Smooth muscle cell of the brain vasculature (primary cell): ENCODE measurements at places on chromosomes 3 and 15.

GRCh38 chr15:52021892-52022540 is 3.0 kb downstream of the MAPK6 start:
- DNase-seq: no peak

GRCh38 chr15:52031556-52031955 is 12.5 kb downstream of the MAPK6 start:
- no peak for DNase-seq

- DNase-seq: no peak
Measured at GRCh38 chr3:197298945-197299854, 788 bp upstream of the DLG1 start.

DNA sequence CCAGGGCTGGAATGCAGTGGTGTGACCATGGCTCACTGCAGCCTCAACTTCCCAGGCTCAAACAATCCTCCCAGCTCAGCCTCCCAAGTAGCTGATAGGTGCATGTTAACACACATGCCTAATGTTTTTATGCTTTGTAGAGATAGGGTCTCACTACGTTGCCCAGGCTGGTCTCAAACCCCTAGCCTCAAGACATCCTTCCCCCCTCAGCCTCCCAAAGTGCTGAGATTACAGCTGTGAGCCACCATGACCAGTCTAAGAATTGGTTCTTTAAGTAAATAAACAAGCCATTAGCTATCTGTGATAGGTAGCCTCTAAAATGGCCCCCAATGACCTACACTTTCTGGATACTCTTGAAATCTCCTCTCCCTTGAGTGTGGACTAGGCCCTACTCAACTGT is 3.7 kb downstream of the TRIM59 start:
- DNase-seq: no peak

DNA sequence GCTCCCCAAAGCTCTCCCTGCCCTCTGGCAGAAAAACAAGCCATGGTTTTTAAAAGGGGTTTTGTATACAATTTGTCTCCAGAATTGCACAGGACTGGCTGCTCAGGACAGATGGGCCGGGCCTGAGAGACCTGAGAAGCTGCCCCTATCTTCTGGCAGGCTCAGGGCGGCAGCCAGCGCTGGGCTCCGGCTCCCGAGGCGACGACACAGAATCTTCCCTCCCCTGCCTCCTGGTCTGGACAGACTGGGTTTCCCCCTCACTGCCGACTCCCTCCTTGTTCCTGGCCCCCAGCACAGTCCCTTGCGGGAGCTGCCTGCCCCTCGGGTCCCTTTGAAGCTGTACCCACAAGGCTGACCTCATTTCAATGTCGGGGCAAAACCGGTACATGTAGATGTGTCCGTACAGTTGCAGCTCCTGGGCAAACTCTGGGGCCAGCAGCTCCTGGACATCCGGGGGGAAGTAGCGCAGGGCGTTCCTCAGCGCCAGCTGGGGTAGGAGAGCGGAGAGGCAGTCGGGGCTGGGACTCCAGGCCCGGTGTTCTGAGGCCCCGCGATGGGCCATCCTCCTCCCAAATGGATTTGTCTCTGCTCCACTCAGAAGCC is 7.2 kb downstream of the UROC1 start:
- DNase-seq: no peak

GRCh38 chr3:138328341-138328740 is 1.3 kb downstream of the NME9 start:
- DNase-seq: no peak

DNA sequence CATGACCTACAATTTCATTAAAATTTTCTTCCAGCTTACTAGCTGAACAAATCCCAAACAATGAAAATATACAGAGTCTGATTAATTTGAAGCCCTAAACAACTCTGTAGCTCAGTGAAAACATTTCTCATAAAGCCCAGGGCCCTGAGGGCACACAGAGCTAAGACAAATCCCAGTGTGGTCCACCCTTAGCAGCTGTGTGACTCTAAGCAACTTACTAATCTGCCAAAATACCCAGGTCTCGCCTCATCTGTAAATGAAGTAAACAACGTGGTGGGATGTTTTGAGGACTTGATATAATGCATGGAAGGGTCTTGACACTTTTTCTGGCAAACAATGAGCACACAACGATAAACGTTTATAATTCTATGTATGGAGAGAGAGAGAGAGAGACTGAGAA is 158.4 kb downstream of the FHIT start:
- no peak for DNase-seq

DNA sequence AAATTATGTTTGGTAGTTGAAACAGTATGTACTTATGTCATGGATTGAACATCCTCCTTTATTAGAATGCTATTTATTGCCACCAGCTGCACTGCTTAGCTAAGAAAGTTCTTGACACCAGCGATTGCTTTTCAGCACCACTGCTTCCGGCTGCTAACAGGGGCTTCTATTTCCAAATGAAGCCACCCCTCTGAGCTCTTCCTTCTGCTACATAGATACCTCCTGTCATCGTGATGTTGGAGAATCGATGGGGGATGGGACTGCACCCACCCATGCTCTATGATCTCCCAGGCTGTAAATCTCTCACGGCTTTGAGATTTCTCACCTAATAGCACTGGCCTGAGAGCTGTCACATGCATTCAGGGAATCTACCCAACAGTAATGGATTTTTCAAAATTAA is 259.2 kb downstream of the MEIS2 start:
- no peak for DNase-seq

- DNase-seq: no peak
Measured at GRCh38 chr15:61827131-61827530, 233.1 kb downstream of the VPS13C start.

- DNase-seq: no peak
Measured at GRCh38 chr15:50059883-50060282, 59.1 kb downstream of the ATP8B4 start.

- peak; percentile 47 for DNase-seq
Measured at GRCh38 chr3:182683453-182683852, 109.9 kb upstream of the ATP11B start.

DNA sequence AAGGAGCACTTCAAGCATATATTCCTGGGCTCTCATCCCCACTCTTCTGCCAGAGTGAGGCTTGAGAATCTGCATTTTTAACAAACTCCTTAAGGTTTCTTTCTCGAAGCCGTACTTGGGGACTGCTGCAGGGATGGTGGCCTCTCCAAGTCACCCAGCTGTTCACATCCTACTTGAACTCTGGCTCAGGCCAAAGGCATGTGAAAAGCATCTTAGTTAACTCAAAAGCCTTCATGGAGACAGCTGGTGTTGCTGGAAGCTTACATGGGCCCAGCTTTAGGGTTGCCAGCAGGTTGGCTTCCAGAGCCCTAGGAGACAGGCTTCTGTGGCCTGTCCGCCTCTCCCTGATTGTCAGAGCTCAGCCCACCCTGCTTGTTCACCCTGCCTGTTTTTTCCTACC is 139.2 kb downstream of the THSD4 start:
- no peak for DNase-seq

GRCh38 chr15:48040166-48040817 is 80.5 kb upstream of the SLC24A5 start:
- DNase-seq: no peak

DNA sequence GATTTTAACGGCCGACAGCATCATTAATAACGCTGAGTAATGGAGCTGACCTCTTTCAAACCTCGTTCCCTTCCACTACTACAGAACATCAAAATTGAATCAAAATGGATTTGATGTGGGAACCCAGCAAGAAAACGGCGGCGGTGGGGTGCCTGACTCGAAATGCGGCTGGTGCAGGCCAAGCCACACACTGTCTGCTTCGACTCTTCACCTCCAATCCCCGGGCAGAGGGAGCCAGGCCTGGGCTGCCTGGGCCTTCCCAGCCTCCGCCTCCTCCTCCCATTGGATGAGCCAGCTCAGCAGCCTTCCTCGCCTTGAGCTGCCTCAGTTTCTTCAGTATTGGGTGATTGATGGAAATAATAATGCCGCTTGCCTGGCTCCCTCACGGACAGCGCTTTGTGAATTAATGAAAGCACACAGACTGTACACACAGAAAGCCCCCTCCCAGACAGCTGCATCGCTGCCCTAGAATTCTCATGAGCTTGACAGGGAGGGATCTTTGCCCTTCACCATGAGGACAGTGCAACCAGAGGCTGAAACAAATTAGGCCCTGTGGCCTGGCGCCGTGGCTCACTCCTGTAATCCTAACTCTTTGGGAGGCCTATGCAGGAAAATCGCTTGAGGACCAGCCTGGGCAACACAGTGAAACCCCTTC is 11.4 kb upstream of the MEGF11 start:
- no peak for DNase-seq

DNA sequence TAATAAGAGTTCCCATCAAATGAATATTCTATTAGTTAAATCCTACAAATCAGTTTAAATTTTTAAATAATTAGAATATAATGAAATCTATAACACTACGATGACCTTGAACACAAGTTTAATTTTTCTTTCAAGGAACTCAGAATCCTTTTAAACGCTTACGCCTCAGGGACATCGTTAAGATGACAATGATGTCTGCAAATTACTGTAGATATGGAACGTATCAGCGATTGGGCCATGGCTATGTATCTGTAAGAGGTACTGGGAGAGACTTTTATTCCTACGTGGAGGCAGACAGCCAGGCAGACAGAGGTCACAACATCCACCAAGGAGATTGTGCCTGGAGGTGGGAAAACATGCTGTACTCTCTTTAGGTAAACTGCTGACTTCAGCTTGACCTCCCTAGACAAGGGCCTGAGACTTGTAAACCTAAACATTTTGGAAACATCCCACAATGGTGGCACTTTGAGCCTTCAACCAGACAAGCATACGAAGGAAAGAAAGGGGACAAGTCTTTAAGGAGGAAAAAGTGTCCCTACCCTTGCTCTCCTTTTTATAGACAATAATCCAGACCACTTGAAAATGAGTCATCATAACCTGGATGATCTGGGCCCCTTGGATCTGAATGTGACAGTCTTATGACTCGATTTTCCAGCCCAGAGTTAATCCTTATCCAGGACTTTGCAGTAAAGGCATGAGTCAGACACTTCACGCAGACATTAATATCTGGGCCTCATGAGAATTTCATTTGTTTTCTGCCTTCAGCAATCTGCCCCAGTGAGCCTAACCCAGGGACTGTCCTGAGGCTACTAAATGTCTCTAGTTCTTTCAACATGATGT is 6.8 kb upstream of the LDHAL6B start:
- DNase-seq: no peak

- DNase-seq: no peak
Measured at GRCh38 chr3:24201301-24201700, 256.2 kb downstream of the NR1D2 start.

GRCh38 chr3:98598492-98598891 is 5.1 kb upstream of the CPOX start:
- DNase-seq: no peak

DNA sequence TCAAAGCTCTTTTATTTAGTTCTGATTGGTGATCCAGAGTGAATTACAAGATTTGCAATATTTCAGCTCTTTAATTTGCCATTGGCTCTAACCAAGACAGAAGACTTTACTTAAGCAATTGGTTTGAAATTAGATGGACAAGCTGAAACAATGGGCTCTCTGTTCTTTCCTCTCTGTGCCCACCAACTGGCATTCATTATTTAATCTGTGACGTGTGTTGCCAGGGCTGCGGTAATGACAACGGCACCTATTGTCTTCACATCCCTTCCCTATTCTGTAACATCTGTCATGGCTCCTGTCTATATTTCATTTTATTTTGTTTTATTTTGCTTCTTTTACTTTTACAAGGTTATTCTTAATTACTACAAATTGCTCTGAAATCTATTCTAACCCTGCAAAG is 33.9 kb downstream of the PLD1 start:
- DNase-seq: no peak

- no peak for DNase-seq
Measured at GRCh38 chr15:83449250-83449671, 2.1 kb downstream of the SH3GL3 start.
